Immature natural killer cell (primary cell): ENCODE measurements at places on chromosomes 7 and 10.
A peak's percentile ranks its signal among the peaks of the same experiment; 100 is the strongest.

- H3K4me1 ChIP-seq, result peaks cover 8% of the 10 kb centered on the region
- H3K4me3 ChIP-seq, result no peak overlapping the region
- H3K27me3 ChIP-seq, result peaks cover 2% of the 10 kb centered on the region
- H3K27ac ChIP-seq, result no peak overlapping the region
These were observed 254.8 kb upstream of the PITRM1 start for GRCh38 chr10:3427347-3427746.

- H3K36me3 ChIP-seq, result peaks cover 17% of the 10 kb centered on the region
- peaks cover 16% of the 10 kb centered on the region for H3K27me3 ChIP-seq
- H3K4me1 ChIP-seq, result peaks cover 14% of the 10 kb centered on the region
- no peak overlapping the region for H3K27ac ChIP-seq
- H3K4me3 ChIP-seq, result peak overlapping the region; percentile 71
- DNase-seq, result peak; percentile 14
These were observed 876 bp downstream of the GNAI1 start for GRCh38 chr7:80135309-80136104.

GRCh38 chr7:67438198-67438882, 441.7 kb downstream of the TYW1 start:
- peaks cover 1% of the 10 kb centered on the region for H3K27me3 ChIP-seq
- no peaks in the 10 kb centered on the region for H3K36me3 ChIP-seq
- H3K4me3 ChIP-seq, result no peak overlapping the region
- no peaks in the 10 kb centered on the region for H3K4me1 ChIP-seq

DNA sequence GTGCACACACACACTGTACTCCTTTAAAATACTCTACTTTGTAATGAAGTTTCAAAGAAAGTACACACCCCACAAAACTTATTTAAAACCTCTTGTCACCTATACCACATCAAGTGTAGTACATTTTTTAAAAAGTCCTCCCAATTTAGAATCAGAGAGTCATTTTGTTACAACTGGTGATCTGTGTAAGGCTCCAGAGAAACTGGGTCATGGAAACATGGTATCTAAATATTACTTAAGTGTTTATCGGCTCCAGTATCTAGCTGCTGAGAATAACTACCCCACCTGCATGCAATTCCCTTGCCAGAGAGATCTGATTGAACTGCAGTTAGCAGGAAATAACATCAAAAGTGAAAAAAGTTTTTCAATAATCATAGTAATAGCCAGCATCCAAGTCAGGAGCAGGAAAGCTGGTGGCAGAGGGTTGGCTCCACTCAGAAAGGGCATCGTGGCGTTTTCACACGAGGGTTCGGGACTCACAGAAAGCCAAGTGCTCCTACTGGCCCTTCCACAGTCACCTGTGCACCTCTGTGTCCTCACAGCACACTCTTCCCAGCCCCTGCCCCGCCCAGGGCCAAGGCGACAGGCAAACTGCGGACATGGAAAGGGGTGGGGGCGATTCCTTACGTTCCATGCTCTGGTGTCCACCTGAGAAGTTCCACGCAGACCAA, 6.5 kb downstream of the RGS10 start:
- H3K4me1 ChIP-seq, result peaks cover 23% of the 10 kb centered on the region
- no peaks in the 10 kb centered on the region for H3K27me3 ChIP-seq
- H3K27ac ChIP-seq, result no peak overlapping the region

DNA sequence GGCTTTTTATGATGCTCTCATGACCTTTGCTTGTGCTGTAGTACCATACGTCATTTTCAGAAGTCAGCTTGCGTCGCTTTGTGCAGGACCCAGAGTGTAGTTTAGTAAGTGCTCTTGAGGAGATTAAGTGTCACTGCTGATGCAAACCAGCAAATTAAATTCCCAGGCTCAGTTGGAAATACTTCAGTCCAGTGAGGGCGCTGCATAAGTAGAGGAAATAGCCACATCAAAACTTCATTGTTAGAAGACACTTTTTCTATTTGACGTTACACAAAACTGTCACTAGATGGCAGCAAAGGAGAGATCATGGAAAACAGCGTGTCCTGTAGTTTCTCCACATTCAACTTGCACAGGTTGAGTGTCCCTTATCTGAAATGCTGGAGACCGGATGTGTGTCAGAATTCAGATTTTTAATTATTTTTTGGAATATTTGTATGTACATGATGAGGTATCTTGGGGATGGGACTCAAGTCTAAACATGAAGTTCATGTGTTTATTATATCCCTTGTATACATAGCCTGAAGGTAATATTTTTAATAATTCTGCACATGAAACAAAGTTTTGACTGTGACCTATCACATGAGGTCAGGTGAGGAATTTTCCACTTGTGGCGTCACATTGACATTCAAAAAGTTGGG, 7.9 kb downstream of the ZNF22 start:
- peak; percentile 62 for DNase-seq
- no peak overlapping the region for H3K4me3 ChIP-seq
- H3K4me1 ChIP-seq, result peaks cover 21% of the 10 kb centered on the region

- no peaks in the 10 kb centered on the region for H3K36me3 ChIP-seq
- H3K4me3 ChIP-seq, result no peak overlapping the region
- H3K27me3 ChIP-seq, result no peaks in the 10 kb centered on the region
These were observed 450.7 kb downstream of the HTR7 start for GRCh38 chr10:90407131-90407530.

DNA sequence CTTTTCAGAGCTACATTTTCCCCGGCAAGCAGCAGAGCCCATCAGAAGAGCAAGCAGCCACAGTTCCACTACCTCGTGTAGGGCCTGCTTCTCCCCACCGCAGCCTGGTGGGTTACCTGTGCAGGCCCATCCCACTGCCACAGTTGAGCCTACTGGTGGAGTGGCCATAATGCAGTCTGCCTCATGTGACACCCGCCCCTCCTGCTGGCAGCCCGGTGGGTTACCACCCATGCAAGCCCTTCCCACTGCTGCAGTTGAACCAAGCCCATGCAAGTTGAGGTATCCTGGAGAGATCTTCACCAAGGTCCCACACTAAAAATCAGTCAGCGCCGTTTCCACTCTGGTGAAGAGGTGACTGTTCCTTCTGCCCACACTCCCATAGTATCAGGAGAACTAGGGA, 32.1 kb upstream of the CNNM1 start:
- peaks cover 1% of the 10 kb centered on the region for H3K27me3 ChIP-seq
- no peak overlapping the region for H3K27ac ChIP-seq
- no peak for DNase-seq
- no peaks in the 10 kb centered on the region for H3K36me3 ChIP-seq
- H3K4me1 ChIP-seq, result no peaks in the 10 kb centered on the region

- peak overlapping the region; percentile 62 for H3K27ac ChIP-seq
- DNase-seq, result no peak
- H3K36me3 ChIP-seq, result no peaks in the 10 kb centered on the region
These were observed 16.3 kb downstream of the RBM33 start for GRCh38 chr7:155660758-155661093.

- peak overlapping the region; percentile 52 for H3K27ac ChIP-seq
- H3K4me3 ChIP-seq, result peak overlapping the region; percentile 56
- no peaks in the 10 kb centered on the region for H3K27me3 ChIP-seq
- H3K36me3 ChIP-seq, result no peaks in the 10 kb centered on the region
- peak; percentile 70 for DNase-seq
- peaks cover 80% of the 10 kb centered on the region for H3K4me1 ChIP-seq
These were observed 25.3 kb downstream of the CCDC6 start for GRCh38 chr10:59880971-59881510.

- H3K36me3 ChIP-seq, result no peaks in the 10 kb centered on the region
- H3K4me1 ChIP-seq, result peaks cover 37% of the 10 kb centered on the region
- no peak for DNase-seq
- H3K27ac ChIP-seq, result no peak overlapping the region
These were observed 3.8 kb upstream of the GTF2I start for GRCh38 chr7:74653686-74654181.

- no peak overlapping the region for H3K4me3 ChIP-seq
- no peak for DNase-seq
- H3K27ac ChIP-seq, result no peak overlapping the region
- H3K36me3 ChIP-seq, result no peaks in the 10 kb centered on the region
These were observed 571.4 kb downstream of the TCERG1L start for GRCh38 chr10:130740166-130740565.

DNA sequence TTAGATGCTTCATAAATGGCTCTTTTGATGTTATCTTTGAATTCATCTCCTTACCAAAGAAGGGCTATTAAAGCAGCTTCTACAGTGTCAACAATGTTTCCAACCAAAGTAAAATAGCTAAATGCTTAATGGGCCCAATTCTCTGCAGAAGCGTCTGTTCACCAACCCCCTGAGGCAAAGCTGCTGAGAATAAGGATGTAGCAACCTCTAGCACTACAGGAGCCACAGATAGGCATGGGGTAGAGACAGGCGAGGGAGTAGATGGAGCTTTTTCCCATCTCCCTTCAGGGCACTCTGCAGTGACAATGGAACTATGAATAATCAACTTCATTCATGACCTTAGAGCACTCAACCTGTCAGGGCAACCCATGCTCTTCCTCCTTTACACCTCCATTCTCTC, 134.1 kb downstream of the FZD1 start:
- H3K27ac ChIP-seq, result no peak overlapping the region
- peaks cover 4% of the 10 kb centered on the region for H3K27me3 ChIP-seq
- no peaks in the 10 kb centered on the region for H3K36me3 ChIP-seq
- no peak for DNase-seq

GRCh38 chr7:43697690-43698089, 31.6 kb downstream of the COA1 start:
- H3K27ac ChIP-seq, result no peak overlapping the region
- peaks cover 20% of the 10 kb centered on the region for H3K4me1 ChIP-seq
- H3K36me3 ChIP-seq, result no peaks in the 10 kb centered on the region
- DNase-seq, result no peak
- H3K27me3 ChIP-seq, result no peaks in the 10 kb centered on the region

GRCh38 chr10:24086296-24087086, 122.4 kb upstream of the KIAA1217 start:
- H3K27ac ChIP-seq, result no peak overlapping the region
- no peaks in the 10 kb centered on the region for H3K36me3 ChIP-seq
- no peak overlapping the region for H3K4me3 ChIP-seq
- H3K4me1 ChIP-seq, result no peaks in the 10 kb centered on the region
- H3K27me3 ChIP-seq, result no peaks in the 10 kb centered on the region

- no peak for DNase-seq
- no peaks in the 10 kb centered on the region for H3K36me3 ChIP-seq
- H3K27ac ChIP-seq, result no peak overlapping the region
- H3K27me3 ChIP-seq, result peaks cover 2% of the 10 kb centered on the region
- no peak overlapping the region for H3K4me3 ChIP-seq
These were observed 11.5 kb upstream of the TAS2R39 start for GRCh38 chr7:143171697-143172096.

GRCh38 chr7:14432924-14433323, 443.5 kb upstream of the ETV1 start:
- DNase-seq, result no peak
- no peak overlapping the region for H3K27ac ChIP-seq
- H3K4me1 ChIP-seq, result no peaks in the 10 kb centered on the region
- no peaks in the 10 kb centered on the region for H3K27me3 ChIP-seq

DNA sequence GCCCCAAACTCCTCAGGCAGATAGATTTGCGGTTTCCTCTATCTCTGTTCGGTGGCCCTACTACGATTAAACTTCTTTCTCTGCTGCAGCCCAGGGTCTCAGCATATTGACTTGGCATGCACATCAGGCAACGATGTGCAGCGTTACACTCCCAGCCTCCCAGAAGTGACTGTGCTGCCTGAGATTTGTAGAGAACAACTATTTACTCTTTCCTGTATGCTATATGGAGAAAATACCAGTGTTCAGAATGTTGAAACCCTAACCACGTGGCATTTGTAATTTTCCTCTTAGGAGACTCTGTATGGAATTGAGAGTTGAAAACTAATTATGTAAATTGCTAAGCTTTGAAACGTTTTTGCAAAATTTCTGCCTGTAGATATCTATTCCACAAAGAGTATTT, 50.9 kb downstream of the GNAI1 start:
- no peak overlapping the region for H3K4me3 ChIP-seq
- no peak overlapping the region for H3K27ac ChIP-seq
- DNase-seq, result no peak

DNA sequence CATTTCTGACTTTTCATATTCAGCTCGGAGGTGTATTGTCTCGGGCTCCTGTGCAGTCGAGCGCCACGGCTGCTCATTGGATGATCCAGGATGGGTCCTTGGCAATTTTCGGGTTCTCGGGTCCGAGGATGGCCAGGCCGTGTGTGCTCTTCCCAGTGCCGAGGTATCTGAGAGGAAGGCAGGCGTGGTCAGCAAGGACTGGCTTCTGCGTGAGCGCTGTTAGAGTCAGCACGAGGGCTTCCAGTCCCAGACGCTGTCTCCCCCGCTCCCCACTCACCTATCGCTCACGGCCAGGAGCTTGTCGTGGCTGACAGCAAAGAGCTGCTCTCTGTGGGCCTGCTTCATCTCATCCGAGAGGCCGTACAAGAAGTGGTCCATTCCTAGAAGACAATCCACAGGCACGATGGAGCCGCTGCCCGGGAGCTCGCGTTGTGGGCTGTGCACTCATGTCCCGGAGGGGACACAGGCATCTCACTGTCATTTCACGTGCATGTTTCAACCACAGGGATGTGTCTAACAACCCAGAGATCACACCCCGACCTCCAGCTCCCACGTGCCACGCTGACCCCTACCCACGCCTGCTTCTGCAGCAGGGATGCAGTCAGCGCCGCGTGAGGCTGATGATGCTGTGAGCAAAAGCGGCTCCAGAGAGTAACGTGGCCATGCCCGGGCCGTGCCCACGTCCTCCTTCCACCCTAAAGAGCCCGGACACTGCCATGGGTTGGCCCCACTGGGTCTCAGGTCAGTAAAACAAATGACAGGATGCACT, 34.4 kb downstream of the PITRM1 start:
- H3K4me3 ChIP-seq, result no peak overlapping the region
- peaks cover 71% of the 10 kb centered on the region for H3K36me3 ChIP-seq
- H3K27ac ChIP-seq, result no peak overlapping the region
- no peak for DNase-seq
- no peaks in the 10 kb centered on the region for H3K4me1 ChIP-seq

- DNase-seq, result no peak
- no peak overlapping the region for H3K27ac ChIP-seq
- no peaks in the 10 kb centered on the region for H3K27me3 ChIP-seq
- H3K4me1 ChIP-seq, result no peaks in the 10 kb centered on the region
- no peak overlapping the region for H3K4me3 ChIP-seq
These were observed 11.3 kb downstream of the ADAM12 start for GRCh38 chr10:126376956-126377355.

GRCh38 chr7:21191321-21192073, 236.4 kb upstream of the SP4 start:
- peaks cover 5% of the 10 kb centered on the region for H3K4me1 ChIP-seq

GRCh38 chr10:132270256-132270655, 37.5 kb downstream of the STK32C start:
- H3K27me3 ChIP-seq, result peaks cover 2% of the 10 kb centered on the region
- peaks cover 12% of the 10 kb centered on the region for H3K4me1 ChIP-seq
- DNase-seq, result no peak

DNA sequence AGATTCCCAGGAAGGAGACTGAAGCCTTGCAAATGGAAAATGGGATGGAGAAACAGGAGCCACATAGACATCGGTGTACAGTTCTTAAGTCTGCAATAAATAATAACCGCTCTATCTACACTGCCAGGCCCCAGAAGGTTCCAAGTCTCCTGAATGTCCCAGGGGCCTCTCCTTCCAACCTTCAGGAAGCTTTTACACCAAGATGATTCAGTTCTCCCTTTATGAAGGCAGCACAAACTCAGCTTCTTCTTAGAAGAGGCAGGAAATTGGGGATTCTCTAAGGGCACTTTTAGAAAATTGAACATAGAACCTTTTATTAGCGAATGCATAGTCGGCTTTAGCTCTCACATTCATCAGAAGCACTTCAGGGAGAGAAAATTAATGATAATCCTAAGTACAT, 130.8 kb upstream of the LYZL1 start:
- no peaks in the 10 kb centered on the region for H3K4me1 ChIP-seq
- H3K36me3 ChIP-seq, result no peaks in the 10 kb centered on the region
- H3K27me3 ChIP-seq, result no peaks in the 10 kb centered on the region
- no peak overlapping the region for H3K4me3 ChIP-seq
- DNase-seq, result no peak
- no peak overlapping the region for H3K27ac ChIP-seq
